ENCODE measurements at places on chromosomes 3 and 15.

DNA sequence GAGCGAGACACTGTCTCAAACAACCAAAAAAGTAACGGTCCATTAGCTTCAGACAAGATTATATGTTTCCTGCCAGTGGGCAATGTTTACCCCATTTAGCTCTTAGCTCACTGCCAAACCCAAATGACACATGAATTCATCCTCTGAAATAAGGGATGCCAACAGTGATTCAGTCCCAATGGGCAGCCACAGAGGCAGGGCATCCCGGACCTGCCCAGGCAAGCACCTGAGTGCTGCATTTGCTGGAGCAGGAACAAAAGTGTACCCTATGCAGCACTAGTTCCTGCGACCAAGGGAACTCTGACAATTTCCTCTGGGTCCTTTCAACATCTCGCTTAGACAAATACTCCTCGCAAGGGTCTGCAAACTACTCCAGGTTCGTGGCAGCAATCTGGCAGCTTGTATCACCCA is 8.0 kb downstream of the IP6K2 start:
- no peak for DNase-seq

GRCh38 chr3:139532976-139533375 is 6.6 kb downstream of the RBP1 start:
- DNase-seq = no peak

DNA sequence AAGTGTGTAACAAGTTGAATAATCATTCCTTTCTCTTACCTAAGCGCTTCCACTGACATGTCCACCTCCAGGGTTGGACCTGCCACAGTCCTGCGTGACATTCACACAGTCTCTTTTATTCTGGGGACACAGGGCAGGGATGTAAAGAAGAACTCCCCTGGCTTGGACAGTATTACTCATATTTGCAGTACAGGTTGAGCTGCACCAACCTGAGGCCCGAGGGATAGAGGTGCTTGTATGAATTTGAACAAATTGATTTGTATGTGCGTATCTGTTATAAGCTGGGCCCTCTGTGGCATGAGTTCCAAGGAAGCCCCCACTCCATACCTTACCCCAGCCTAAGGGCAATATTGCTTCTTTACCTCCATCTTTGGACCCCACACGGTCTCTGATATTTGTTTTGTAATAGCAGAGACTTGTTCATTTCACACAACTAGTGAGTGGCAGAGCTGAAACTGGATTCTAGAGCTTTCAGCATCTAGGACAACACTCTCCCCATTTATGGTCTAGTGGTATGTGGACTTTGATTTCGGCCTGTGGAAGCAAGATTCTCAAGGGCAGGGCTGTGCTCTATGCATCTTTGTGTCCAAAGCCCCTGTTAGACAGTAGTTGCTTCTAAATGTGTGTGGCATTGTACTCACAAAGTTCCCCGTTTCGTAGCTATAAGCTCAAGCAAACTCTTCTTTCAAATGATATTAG is 39.2 kb downstream of the FAH start:
- no peak for DNase-seq

DNA sequence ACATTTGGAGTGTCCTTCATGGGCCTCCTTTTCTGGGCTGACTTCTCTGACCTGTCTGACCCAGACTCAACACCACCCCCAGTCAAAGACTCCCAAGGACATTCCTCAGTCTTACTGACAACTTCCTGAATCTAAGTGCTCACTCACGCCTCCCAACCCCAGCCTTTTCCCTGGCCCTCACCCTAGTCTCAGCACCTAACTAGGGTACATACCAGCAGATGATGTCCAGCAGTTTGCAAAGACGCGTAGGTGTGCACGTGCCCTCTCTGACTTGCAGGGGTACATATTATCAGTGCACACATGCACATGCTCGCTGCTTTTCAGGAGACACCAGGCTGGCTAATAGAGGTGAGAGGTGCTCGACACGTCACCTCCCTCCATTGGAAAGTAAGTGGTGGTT is 38.7 kb upstream of the SLCO2A1 start:
- no peak for DNase-seq

DNA sequence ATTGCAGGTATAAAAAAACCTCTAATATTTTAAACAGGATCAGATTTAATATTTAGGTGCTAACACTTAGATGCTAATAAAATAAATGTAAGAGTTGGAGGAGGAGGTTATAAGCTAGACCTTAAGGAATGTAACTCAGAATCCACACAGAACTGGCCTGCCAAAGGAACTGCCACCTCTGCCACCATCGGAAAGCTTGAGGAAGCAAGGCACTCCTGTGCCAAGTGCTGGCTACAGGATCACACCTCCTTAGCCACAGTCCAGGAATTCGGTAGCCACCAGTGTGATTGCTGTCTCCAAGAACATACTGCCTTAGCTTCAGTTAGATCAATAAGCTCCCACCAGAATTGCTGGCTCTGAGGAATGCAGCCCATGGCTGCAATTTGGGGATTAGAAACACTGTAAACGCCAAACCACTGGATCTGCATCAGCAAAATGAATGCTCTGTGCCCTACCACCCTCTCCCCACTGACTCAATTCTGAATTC is 58.0 kb downstream of the FRMD5 start:
- no peak for DNase-seq
